ENCODE measurements at places on chromosomes 11 and 22.

GRCh38 chr11:105162506-105162905 lies 22.9 kb upstream of the CARD18 start:
- no peak for DNase-seq

GRCh38 chr11:69541501-69542313 lies 60.2 kb downstream of the LINC01488 start:
- DNase-seq, result no peak

- no peak for DNase-seq
These were observed 129.1 kb downstream of the EHF start for GRCh38 chr11:34749666-34750659.

GRCh38 chr11:43984519-43985385 lies 42.3 kb downstream of the C11orf96 start:
- no peak for DNase-seq

- no peak for DNase-seq
These were observed 20.0 kb downstream of the TRMU start for GRCh38 chr22:46355369-46355995.

GRCh38 chr11:46251954-46252353 lies 25.5 kb upstream of the CREB3L1 start:
- no peak for DNase-seq

All from activated gamma-delta T cell (primary cell).